ENCODE measurements at places on chromosomes 4 and X.

DNA sequence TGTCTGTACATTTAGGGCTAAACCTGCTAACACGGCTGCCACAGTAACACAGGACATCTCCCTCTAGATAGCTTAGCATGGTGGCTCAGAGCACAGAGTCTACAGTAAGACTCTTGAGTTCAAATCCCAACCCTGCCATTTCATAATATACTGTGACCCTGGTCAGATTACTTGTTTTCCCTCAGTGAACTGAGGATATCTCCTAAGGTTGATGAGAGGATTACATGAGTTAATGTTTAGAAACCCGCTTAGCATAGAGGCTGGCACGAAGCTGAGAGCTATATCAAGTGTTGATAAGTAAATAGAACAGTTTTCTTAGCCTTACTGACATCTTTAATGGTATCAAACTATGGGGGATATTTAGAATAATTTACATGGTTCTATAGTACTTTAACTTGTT is 37.2 kb downstream of the CASP3 start:
- DNase-seq, result no peak

DNA sequence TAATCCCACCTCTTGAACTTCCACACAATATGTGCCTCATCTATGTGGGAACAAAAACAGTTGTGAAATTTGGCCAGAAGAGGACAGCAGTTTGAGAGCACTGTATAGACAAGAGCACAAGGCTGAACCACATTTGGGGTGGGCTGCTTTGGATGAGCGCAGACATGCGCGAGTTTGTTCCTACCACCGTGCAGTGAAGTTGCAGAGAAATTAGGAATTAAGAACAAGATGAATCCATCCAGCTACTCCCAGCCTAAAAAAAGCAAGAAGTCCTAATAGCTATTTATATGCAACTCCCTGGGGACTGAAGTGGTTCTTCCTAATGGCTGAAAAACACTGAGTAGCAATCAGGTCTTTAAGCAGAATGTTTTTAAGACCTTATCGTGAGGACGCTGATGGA is 1.0 kb downstream of the GAB3 start:
- DNase-seq, result no peak

GRCh38 chr4:77599378-77599777 is 6.2 kb upstream of the CXCL13 start:
- DNase-seq, result peak; percentile 66

- DNase-seq, result no peak
Observed at GRCh38 chr4:1293991-1294390, 4.3 kb downstream of the MAEA start.

DNA sequence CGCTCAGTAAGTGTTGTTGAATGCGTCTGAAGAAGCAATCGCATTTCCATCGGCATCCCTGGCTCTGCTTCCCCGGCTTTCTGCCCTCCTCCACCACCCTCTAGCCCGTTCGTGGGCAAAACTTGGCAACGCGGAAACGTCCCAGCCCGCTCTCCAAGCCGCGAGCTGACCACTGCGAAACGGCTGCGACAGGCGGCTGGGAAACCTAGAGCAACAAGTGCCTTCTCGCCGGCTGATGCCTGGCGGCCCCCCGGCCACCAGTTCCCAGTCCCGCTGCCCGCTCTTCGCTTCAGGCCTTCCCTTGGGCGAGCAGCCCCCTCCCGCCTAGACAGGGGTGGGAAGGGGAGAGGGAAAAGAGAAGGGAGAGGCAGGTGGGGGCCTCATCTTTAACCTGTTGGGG is 837 bp downstream of the CITED1 start:
- no peak for DNase-seq

DNA sequence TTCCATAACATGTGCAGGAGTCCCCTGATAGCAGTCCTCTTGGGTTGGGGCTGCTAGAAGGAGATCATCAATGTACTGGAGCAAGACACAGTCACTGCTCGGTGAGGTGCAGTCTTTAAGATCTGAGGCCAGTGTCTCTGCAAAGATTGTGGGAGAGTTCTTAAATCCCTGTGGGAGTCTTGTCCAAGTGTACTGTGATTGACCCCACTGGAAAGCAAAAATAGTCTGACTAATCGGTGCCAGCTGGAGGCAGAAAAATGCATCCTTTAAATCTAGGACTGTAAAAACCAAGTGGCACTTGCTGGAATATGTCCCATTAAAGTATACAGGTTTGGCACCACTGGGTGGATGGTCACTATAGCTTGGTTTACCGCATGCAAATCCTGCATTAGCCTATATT is 31.1 kb downstream of the SULT1E1 start:
- DNase-seq, result no peak

DNA sequence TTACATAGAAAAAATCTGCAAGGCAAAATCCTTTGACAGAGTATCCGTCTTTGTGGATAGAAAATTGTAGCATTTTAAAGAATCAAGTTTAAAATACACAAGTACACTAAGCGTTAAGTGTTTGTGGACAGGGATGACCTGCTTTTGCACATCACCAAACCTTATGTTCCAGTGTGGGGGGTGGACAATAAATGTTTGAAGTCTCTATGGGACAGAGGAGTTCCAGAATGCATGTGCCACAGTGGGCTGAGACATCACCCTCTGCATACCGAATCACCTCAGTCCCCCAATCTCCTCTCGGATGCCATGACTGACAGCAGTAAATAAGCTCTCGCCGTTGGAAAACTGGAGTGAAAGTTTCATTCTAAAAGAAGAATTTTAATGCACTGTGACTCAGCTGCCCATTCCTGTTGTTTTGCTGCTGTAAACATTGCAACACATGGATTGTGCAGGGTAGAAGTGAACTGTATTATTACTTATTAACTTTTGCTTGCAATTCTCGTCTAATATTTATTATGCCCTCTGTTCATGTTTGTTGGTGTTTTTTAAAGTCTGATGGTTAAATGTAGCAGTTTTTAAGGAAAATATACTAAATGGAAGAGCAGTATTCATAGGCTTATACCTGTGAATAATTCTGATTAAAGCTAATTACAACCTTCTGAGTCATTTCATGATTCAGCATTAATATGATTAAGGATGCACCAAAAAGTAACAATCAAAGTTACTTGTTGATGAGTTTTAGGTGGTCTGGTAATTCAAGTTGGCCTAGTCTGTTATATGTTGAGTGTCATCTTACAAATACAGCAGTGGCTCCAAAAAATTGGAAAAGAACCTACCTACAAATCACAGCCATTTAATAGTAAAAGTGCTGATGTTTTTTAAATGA is 24.0 kb downstream of the CDKN2AIP start:
- DNase-seq, result peak; percentile 27

- no peak for DNase-seq
Observed at GRCh38 chrX:15373976-15374375, 10.2 kb downstream of the VEGFD start.

DNA sequence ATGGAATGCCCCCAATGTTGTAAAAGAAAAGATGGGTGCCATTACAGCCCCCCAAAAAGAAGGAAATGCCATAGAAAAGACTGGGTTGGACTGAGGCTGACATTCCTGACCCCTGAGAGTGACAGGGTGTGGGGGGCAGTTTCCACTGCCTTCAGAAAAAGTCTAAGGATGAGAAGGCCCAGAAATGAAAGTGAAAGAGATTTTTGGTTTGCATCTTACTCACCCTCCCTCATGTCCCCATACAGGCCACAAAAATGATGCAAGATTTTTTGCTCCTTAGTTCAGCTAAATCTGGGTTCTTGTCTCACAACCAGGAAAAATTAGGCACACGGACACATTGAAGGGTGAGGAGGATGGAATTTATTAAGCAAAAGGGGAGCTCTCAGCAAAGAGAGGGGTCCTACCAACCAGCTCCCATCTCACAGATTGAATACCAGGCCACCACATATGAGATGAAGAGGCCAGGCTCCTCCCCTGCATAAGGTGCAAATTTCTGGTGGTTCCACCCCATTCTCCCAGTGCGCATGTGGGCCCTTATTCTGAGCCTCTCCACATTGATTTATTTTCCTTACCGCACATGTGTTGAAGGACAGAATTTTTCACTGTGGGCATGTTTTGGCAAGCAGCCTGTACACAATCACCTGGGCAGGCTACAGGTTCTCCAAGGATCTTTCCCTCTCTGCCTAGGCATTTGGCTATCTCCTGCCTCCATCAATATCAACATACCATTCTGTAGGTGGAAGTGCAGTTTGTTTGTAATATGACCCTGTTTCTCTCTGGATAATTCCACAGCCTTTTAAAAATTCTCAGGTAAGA is 18.8 kb downstream of the PPP4R3C start:
- DNase-seq, result no peak

DNA sequence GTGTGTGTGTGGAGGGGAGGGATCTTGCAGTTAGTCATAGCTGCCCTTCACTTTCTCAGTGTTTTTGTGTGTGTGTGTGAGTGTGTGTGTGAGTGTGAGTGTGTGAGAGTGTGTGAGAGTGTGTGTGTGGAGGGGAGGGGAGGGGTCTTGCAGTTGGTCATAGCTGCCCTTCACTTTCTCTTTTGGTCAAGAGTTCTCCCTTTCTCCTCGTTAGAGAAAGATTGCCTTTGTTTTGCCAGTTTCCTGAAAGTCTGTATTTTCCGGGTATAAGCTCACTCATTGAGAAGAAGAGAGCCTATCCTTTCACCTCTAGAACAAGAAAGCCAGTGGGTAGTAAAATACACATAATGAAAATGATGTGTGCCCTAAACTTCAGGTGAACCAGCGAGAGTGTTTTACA is 75.2 kb upstream of the ENPP6 start:
- DNase-seq, result no peak

DNA sequence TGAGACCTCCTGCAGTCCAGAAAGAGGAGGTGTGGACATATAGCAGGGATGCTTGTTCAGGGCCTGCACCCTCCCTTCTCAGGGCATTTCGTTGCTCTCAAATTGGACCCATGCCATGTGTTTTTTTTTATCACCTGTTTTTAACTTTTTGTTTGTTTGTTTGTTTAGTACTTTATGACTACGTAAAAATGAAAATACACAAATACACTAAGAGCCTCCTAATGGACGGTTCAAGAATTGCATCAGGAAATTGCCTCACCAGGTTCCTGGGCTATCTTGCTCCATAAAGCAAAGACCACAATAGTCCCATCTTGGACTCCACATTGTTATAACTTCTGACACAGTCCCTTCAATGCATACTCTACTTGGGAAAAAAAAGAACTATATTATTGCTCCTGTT is 1685.9 kb upstream of the TENM3 start:
- DNase-seq, result no peak
